ENCODE measurements at places on chromosomes 13 and 19. TPM values are rescaled to one million over a fixed set of nuclear protein-coding genes. Genes with fewer than 3 reads are reported as not detected.

The CEACAM3 gene
- not detected for total RNA-seq

The GFY gene
- total RNA-seq: not detected

The SIGLEC10 gene
- total RNA-seq: not detected

The OR7A5 gene
- not detected for total RNA-seq

The CEACAM16 gene
- not detected for total RNA-seq
